Activated CD4-positive, alpha-beta T cell treated with anti-CD3 and anti-CD28 coated beads for 24 hours (primary cell): ENCODE measurements at places on chromosomes 1 and 21.

DNA sequence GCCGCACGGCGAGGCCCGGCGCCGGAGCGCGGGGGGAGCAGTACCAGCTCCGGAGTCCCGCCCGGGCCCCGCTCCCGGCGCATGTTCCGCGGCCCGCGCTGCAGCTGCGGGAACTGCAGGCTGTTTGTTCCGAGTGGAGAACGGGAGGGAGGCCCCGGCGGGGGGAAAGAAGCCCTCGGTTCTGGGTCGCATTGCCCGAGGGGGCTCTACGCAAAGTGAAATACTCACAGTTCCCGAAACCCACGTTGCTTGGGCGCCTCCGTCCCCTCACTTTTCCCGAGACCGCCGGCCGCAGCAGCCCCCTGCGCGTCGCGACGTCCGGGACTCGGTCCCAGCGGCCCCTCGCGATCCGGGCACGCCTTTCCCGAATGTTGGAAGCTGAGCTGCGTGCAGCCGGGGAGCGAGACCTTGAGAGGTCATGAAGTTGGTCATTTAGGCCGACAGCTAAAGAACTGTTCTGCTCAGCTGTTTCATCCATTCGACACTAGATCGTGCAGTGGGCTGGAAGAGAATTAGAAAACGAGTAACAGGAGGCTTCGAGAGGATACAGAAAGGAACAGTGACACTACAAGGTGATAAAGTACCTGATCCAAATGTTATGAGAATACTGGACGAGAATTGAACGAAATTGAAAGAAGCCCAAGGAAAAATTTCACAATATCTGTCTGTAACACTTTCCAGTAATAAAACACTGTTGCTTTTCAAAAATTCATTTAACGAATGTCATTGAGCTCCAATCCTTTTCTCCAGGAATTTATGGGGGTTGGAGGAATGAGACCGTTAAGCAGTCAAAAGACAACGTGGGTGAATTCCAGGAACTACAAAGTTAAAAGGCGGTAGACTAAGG is 657 bp upstream of the LIN9 start:
- peak; percentile 29 for DNase-seq

GRCh38 chr1:59714966-59715365 is 99.8 kb upstream of the HOOK1 start:
- DNase-seq, result no peak

DNA sequence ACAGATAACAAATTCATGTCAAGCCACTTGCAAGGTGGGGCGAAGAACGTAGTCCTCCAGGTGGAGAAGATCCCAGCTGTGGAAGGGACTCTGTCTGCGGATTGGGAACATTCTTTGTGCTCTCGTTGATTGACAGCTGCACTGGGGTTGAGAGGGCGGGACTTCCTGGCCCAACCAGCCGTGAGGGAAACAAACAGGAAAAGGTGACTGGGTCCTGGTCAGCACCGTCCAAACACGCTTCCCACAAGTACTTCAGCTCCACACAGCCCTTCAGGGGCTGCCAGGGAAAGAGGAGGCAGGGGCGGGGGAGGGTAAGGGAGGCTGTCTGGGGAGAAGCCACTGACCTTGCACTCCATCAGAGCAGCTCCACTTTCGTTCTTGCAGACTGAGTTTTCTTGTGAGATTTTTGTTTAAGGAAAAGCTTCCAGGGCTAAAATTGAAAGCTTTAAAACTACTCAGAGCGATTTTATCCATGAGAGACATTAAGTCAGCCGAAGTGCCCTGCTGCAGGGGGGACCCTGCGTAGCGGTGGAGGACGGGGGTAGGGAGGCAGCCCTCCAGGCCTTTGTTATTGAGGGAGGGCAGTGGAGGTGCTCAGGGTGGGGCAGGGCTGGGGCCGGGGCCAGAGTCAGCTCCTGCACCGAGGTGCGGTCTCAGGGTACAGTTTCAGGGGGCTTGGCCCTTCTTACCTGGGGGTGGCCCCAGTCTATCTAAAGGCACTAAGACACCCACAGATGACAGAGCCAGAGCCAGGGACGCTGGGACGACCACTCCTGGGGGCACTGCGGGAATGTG is 21.6 kb upstream of the STUM start:
- no peak for DNase-seq

- no peak for DNase-seq
Measured at GRCh38 chr1:157403203-157403602, 149.1 kb downstream of the FCRL5 start.

DNA sequence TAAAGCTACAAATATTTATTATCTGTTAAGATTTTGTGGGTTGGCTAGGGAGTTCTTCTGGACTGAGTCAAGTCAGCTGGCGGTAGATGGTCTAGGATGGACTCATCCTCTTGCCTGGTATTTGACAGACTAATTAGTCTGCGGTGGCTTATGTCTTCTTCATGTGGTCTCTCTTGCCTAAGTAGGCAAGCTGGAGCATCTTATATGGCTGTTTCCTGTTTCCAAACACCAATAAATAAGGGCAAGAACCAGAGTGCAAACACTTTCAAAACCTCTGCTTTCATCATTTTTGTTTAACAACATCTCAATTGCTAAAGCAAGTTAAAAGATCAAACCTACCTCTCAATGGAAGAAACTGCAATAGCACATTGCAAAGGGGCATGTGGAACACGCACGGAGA is 484.8 kb downstream of the PTPRC start:
- no peak for DNase-seq

DNA sequence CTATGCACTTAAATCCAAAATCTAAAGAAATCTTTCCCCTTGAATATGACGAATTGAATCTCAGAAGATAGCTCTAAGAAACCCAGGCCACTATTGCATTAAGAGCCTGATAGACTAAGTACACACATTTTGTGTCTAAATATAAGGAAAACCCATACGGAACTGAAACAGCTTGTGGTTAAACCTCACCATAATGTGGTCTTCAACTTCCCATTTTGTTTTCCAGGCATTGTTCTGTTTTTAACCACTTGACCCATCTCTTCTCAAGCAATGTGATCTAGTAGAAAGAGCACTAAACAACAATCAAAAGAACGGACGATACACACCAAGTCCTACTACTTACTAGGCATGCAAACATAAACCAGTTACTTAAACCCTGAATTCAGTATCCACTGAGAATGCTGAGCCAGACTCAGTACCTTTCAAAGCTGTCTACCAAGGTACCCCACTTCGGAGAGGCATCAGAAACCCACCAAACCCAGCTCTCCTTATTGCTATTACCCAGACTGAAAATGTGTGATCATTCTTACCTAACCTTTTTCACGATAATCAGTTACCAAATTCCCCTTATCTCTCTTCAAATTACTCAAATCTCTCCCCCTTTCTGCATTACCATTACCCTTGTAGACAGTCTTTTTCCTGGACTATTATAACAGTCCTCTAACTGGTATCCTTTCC is 12.8 kb downstream of the OTUD7B start:
- no peak for DNase-seq

DNA sequence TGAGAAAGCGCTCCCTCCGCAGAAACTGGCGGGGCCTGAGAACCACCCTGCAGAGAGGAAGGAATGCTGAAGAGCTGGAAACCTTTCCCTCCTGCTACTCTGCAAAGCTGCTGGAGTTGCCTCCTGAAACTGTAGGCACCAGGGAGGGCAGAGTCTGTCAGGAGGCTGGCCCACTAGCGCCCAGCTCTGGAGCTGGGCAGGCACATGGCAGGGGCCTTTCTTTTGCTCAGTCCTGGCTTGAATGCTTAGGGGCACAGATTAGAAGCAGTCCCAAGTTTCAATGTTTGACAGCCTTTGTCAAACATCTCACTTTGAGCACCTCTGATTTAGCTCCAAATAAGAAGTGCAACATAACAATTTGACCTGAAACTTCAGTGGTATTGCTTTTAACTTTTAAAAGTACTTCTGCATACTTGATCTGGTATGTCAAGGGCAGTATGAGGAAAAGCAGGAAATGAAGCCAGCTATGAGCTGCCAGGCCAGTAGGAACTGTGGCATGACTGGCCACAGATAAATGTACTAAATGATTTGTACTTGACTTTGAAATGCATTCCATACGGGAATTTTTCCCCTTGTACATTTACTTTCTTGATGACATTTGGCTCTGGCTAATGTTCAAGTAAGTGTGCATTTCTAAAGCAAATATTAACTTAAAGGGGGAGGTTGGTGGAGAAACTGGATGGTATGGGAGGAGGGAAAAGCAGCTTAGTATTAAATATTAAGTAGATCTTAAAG is 7.2 kb downstream of the C1orf116 start:
- no peak for DNase-seq

GRCh38 chr1:212004895-212005608 is 30.3 kb downstream of the INTS7 start:
- no peak for DNase-seq

- no peak for DNase-seq
Measured at GRCh38 chr21:44052071-44052829, 40.1 kb downstream of the TRAPPC10 start.

GRCh38 chr1:45836451-45836850 is 33.0 kb downstream of the MAST2 start:
- DNase-seq, result no peak

GRCh38 chr1:168834225-168834872 is 105.3 kb upstream of the DPT start:
- DNase-seq, result no peak

- no peak for DNase-seq
Measured at GRCh38 chr1:39261712-39262221, 57.3 kb downstream of the MACF1 start.

- DNase-seq, result no peak
Measured at GRCh38 chr1:223133306-223133823, 9.7 kb downstream of the TLR5 start.

DNA sequence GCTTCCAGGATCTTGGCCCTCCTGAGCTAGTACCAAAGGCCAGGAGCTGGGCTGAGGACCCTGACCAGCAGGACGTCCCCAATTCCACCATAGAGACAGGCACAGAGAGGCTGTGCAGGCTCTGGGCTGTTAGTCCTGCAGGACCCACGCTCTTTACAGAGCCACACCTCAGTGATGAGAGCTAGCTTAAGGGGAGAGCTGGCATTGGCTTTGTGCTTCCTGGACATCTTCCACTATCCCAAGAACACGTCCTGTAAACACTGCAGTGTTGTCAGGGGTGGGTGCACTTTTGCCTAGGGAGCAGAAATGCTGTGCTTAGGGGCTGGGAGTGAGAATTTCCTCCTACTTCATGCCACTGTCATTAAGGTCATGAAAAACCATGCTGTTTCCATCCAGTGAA is 91.7 kb upstream of the EDN2 start:
- no peak for DNase-seq

- DNase-seq, result no peak
Measured at GRCh38 chr1:164756741-164757140, 197.8 kb downstream of the PBX1 start.

GRCh38 chr1:228785366-228786330 is 50.4 kb downstream of the RHOU start:
- DNase-seq, result no peak

GRCh38 chr1:57336793-57337192 is 87.1 kb downstream of the DAB1 start:
- no peak for DNase-seq

DNA sequence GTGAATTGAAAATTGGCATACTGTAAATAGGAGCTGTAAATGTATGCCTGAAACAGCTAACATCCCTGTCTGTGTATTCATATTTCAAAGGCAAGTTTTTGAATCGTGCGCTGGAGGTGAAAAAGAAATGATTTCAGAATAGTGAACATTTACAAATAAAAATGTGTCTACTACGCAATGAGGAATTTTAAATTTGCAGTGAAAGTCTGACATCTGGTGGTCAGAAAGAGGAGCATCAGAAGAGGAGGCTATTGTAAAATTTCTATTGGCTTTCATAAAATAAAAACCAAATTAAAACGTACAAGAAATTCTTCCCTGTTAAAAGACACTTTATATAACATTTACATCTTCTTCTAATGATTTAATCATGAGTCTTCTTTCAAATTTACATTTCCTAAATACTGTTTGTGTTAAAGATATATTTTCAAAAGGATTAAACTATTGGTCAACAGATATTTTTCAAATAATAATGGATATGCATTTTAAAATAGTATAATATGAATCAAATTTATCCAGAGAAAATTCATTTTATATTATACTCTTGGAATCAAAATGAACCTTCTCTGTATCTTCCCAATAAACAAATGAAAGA is 113.7 kb upstream of the RRP15 start:
- DNase-seq, result no peak

DNA sequence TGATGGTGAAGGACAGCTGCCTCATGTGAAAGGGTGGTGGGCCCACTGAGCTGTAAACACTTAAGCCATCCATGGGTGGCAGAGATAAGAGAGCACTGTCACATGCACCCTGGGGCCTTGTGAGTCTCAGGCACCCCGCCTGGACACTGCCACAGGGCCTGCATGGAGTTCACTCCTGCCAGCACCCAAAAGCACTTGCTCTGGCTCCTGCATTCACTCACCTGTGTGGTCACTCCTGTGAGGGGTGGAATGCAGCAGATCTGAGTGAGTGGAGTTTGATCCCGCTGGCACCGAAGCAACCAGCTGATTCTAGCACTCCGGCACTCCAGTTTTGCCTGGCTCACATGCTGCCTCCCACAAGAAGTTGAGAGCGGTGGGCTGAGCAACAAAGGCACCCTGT is 1142.1 kb upstream of the PRMT6 start:
- no peak for DNase-seq

DNA sequence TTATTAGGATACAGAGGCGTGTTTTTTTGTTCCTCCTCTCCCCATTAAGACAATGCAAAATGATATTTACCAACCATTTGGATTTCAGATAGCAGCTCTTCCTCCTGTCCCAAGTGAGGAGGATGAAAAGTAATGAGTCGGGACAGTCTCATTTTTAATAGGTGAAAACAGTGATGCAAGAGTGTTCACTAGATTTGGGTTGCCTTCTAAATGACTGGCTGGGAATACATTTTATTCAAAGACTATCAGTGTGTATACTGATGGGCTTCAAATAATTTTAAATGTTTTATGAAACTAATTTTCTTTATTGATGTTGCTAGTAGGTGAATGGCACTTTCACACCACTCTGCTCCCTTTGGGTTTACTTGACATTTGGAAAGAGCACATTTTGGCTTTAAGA is 2.1 kb downstream of the RCOR3 start:
- DNase-seq, result no peak

DNA sequence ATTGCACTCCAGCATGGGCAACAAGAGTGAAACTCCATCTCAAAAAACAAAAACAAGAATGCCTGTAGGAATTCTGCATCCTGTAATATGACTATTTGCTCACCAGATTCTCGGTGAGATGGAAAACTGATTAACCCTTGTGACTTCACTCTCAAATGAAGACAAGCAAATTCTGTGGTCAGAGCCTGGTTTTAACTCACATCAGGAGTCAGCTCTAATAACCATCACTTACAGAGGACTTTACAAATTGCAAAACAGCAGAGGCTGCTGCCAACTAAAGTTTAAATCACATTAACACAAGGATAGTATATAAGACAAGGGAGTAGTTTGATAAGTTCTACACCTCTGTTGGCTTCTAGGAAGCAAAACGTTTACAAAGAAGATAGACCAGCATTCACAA is 35.7 kb upstream of the FAM163A start:
- no peak for DNase-seq

- no peak for DNase-seq
Measured at GRCh38 chr21:16162953-16163352, 433.2 kb downstream of the USP25 start.

- DNase-seq, result no peak
Measured at GRCh38 chr1:227559499-227559898, 3.9 kb upstream of the ZNF678 start.
